ENCODE measurements at places on chromosomes 6 and 20.

DNA sequence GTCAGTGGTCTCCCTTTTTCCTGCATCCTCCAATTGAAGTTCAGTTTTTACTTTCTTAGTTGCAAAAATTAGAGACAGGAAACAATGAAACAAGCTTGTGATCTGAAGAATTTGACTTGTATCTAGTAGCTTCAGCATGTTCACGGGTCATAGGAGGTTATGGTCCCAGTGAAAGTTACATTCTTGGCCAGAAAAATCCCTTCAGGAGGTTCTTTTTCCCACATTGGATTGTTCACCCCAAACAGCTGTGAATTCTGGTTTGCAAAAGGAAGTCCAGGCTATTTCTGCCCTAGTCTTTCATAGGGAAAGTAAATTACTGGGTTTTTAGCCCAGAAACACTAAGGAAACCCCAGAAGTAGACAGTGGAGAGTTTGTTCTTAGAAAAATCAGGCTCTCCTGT is 8.1 kb downstream of the ANKS1A start:
- H3K4me3 ChIP-seq: no peak overlapping the region
- no peak overlapping the region for H3K27ac ChIP-seq
- H3K4me1 ChIP-seq: no peaks in the 10 kb centered on the region
- no peak for DNase-seq
- H3K36me3 ChIP-seq: no peaks in the 10 kb centered on the region

- peaks cover 89% of the 10 kb centered on the region for H3K27me3 ChIP-seq
- no peaks in the 10 kb centered on the region for H3K36me3 ChIP-seq
- H3K27ac ChIP-seq: no peak overlapping the region
- H3K4me3 ChIP-seq: no peak overlapping the region
- DNase-seq: no peak
These were observed 7.6 kb upstream of the KCNK16 start for GRCh38 chr6:39330057-39330456.

GRCh38 chr20:63782051-63782471 is 42.5 kb downstream of the SLC2A4RG start:
- DNase-seq: no peak
- no peak overlapping the region for H3K4me3 ChIP-seq
- H3K27ac ChIP-seq: no peak overlapping the region

DNA sequence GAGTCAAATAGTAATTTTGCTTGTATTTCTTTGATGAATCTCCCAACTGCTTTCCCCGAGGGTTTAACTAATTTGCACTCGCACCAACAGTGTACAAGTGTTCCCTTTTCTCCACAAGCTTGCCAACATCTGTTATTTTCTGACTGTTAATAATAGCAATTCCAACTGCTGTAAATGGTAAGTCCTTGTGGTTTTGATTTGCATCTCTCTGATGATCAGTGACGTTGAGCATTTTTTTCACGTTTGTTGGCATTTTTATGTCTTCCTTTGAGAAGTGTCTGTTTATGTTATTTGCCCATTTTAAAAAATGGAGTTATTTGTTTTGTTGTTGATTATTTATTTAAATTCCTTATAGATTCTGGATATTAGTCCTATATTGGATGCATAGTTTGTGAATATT is 399.8 kb upstream of the MAN1A1 start:
- no peak overlapping the region for H3K27ac ChIP-seq
- H3K4me1 ChIP-seq: no peaks in the 10 kb centered on the region
- no peaks in the 10 kb centered on the region for H3K36me3 ChIP-seq
- no peaks in the 10 kb centered on the region for H3K27me3 ChIP-seq
- DNase-seq: no peak

DNA sequence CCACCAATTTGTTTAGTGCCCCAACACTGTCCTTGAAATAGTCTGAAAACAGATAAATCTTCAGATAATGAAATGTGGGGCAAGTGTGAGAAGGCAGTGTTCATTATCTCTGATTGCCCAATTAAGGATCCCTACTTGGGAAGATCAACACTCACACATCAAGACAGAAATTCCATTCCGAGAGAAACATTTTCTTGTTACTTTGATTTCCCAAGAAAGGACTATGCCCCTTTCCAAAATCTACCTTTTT is 16.2 kb downstream of the HMGN4 start:
- peaks cover 20% of the 10 kb centered on the region for H3K4me1 ChIP-seq
- H3K4me3 ChIP-seq: no peak overlapping the region
- no peak for DNase-seq
- H3K27ac ChIP-seq: no peak overlapping the region

GRCh38 chr20:1633535-1633934 is 13.7 kb upstream of the SIRPB1 start:
- no peak overlapping the region for H3K4me3 ChIP-seq
- H3K27ac ChIP-seq: no peak overlapping the region
- H3K4me1 ChIP-seq: peaks cover 6% of the 10 kb centered on the region
- peaks cover 12% of the 10 kb centered on the region for H3K27me3 ChIP-seq
- no peak for DNase-seq

DNA sequence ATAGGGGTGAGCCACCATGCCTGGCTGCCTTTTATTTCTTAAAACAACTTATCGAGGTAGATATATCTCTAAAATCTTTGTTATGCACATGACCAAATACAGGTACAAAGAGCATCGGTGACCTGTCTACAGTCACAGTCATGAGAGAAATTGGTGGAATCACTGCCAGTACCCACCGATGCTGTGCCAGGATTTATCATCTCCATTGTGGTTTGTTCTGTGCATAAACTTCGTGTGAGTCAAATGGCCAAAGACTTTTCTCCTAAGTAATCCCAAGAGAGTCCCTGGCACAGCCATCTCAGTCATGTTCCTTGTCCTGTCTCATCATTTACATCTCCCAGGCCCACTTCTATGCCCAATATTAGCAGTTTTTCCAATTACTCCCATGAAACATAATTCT is 9.0 kb downstream of the GSTA3 start:
- no peak overlapping the region for H3K4me3 ChIP-seq
- H3K4me1 ChIP-seq: no peaks in the 10 kb centered on the region
- H3K27me3 ChIP-seq: peaks cover 1% of the 10 kb centered on the region
- no peaks in the 10 kb centered on the region for H3K36me3 ChIP-seq
- DNase-seq: no peak

GRCh38 chr20:23269954-23270353 is 80.6 kb upstream of the NXT1 start:
- DNase-seq: no peak
- H3K27ac ChIP-seq: peak overlapping the region; percentile 33
- H3K4me3 ChIP-seq: no peak overlapping the region
- H3K27me3 ChIP-seq: no peaks in the 10 kb centered on the region

- no peak overlapping the region for H3K27ac ChIP-seq
- H3K27me3 ChIP-seq: peaks cover 94% of the 10 kb centered on the region
- H3K36me3 ChIP-seq: no peaks in the 10 kb centered on the region
- peak overlapping the region; percentile 61 for H3K4me3 ChIP-seq
- peaks cover 6% of the 10 kb centered on the region for H3K4me1 ChIP-seq
- DNase-seq: no peak
These were observed 1.2 kb downstream of the ACSS1 start for GRCh38 chr20:25056690-25057233.

- peaks cover 5% of the 10 kb centered on the region for H3K27me3 ChIP-seq
- no peak for DNase-seq
- peaks cover 12% of the 10 kb centered on the region for H3K4me1 ChIP-seq
- no peak overlapping the region for H3K27ac ChIP-seq
These were observed 17.1 kb upstream of the VSTM2L start for GRCh38 chr20:37885593-37886503.

DNA sequence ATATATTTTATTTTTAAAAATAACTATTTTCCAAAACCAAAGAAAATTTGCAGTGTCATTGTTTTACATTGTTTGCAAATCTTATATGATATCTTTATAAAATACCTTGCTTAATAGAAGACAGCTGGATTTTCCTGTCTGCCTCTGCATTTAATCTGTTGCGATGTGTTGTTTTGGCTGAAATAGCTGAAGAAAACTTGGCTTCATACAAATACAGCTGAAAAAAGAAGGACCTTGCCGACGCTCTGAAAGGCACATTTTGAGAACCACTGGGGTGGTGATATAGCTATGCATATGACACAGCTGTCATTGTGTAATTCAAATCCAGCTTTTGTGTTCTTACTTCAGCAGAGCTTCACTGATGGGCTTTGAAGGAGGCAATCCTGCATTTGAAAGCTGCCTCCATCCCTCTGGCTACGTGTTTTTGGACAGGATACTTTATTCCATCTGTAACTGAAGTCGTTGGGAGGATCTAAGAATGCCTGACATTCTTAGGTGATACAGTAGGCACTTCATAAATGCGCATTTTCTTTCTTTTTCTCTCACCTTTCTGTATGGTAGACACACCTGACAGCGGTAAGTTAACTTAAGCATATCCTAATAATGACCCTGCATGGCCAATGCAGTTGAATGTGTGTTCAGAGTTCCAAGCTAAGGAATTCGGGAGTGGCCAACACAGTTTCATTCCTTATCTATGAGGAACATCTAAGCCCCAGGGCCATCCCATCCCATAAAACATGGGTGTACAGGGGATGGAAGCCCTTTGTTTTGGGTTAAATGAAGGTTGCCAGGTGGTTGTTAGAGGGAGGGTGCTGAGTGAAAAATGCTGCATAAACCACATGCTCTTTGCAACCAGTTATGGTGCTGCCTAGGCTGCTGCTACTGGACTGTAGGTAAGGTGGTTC is 213.0 kb downstream of the TFAP2A start:
- H3K4me1 ChIP-seq: no peaks in the 10 kb centered on the region
- H3K4me3 ChIP-seq: no peak overlapping the region
- no peaks in the 10 kb centered on the region for H3K27me3 ChIP-seq
- no peaks in the 10 kb centered on the region for H3K36me3 ChIP-seq
- no peak overlapping the region for H3K27ac ChIP-seq

- H3K36me3 ChIP-seq: no peaks in the 10 kb centered on the region
- DNase-seq: no peak
- no peak overlapping the region for H3K4me3 ChIP-seq
- H3K4me1 ChIP-seq: peaks cover 18% of the 10 kb centered on the region
These were observed 52.8 kb upstream of the CDYL start for GRCh38 chr6:4723383-4723782.

DNA sequence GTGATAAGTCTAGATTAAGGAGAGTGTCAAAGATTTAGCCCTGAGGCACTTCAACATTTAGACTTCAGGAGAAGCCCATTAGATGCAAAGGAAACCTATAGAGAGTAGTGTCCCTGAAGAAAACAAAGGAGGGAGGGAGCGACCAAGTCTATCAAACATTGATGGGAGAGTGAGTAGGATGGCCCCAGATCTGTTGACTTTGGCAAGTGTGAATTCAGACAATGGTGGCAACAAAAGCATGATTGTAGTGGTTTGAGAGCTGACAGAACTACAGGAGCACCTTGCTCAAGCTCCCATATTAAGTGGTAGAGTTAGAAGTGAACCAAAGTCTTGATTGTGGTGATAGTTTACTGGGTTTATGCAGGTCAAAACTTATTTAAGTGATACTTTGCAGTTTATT is 979 bp upstream of the ABCF1 start:
- peaks cover 50% of the 10 kb centered on the region for H3K4me1 ChIP-seq
- peak overlapping the region; percentile 36 for H3K27ac ChIP-seq
- DNase-seq: no peak

GRCh38 chr20:23773127-23773526 is 22.4 kb upstream of the CST1 start:
- no peaks in the 10 kb centered on the region for H3K36me3 ChIP-seq
- H3K4me1 ChIP-seq: no peaks in the 10 kb centered on the region
- peaks cover 53% of the 10 kb centered on the region for H3K27me3 ChIP-seq

- H3K27ac ChIP-seq: no peak overlapping the region
- peaks cover 15% of the 10 kb centered on the region for H3K27me3 ChIP-seq
- H3K4me1 ChIP-seq: peaks cover 8% of the 10 kb centered on the region
- H3K36me3 ChIP-seq: no peaks in the 10 kb centered on the region
- no peak for DNase-seq
These were observed 110.2 kb upstream of the CST7 start for GRCh38 chr20:24838546-24839535.

GRCh38 chr6:51908243-51908642 is 179.2 kb downstream of the PKHD1 start:
- no peak overlapping the region for H3K27ac ChIP-seq
- H3K4me1 ChIP-seq: no peaks in the 10 kb centered on the region
- no peak overlapping the region for H3K4me3 ChIP-seq
- peaks cover 15% of the 10 kb centered on the region for H3K27me3 ChIP-seq
- DNase-seq: no peak
- no peaks in the 10 kb centered on the region for H3K36me3 ChIP-seq

DNA sequence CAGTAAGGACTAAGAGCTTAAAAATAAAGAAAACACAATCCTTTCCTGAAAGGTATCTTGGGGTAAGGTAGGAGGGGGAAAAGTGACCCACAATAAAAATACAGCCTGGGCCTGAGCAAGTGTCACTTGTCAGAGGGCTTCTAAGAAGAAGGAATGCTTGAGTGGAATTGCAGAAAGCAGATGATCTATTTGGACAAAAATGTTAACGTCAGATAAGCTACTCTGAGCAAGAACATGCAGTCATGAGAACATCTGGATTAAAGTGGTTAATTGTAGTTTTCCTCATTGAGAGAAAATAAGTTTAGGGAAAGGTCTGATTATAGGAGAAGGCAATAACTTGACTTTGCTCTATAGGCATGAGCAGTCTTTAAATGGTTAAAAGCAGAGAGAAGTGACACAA is 581.9 kb downstream of the HTR1B start:
- no peaks in the 10 kb centered on the region for H3K36me3 ChIP-seq
- H3K4me1 ChIP-seq: no peaks in the 10 kb centered on the region
- no peak overlapping the region for H3K27ac ChIP-seq
- peaks cover 2% of the 10 kb centered on the region for H3K27me3 ChIP-seq
- DNase-seq: no peak

DNA sequence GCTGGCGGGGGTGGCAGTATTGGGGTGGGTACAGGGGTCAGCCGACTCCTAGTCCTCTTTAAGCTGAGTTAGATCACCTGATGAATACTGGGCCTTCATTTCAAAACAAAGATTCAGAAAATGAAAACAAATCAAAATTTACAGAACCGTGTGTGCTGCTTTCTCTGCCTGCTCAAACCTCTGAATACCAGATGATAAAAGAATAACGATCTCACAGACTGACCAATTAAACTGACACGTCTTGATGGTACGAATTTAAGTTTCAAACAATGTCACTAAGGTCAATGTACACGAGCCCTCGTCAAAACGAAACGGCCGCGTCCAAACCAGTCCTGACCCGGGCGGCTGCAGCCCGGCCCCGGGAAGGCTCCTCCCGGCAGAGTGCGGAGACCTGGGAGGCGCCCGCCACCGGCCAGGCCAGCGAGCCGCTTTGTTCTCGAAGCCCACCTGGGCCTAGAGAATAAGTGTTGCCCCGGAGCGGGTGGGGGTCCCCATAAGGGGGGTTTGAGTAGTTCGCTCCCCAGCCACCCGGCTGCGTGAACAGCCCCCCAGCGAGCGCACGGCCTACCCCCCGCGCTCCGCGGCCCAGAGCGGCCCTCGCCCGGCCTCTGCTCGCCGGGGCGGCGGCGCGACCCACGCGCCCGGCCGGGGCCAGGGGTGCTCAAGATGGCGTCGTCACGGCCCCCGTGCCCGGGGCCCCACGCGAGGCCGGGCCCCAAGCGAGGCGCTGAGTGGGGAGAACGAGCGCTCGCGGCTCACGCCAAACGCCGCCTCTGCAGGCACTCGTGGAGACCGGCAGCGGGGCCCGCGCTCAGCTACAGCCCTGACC is 728 bp downstream of the PSMA7 start:
- DNase-seq: no peak
- H3K36me3 ChIP-seq: peaks cover 20% of the 10 kb centered on the region
- H3K27ac ChIP-seq: peak overlapping the region; percentile 95
- H3K4me1 ChIP-seq: peaks cover 41% of the 10 kb centered on the region
- H3K4me3 ChIP-seq: peak overlapping the region; percentile 88
- no peaks in the 10 kb centered on the region for H3K27me3 ChIP-seq
